ENCODE measurements at places on chromosomes 16 and 17.
A peak's percentile ranks its signal among the peaks of the same experiment; 100 is the strongest.

- DNase-seq = no peak
These were observed 11.6 kb upstream of the CSNK1D start for GRCh38 chr17:82285141-82285540.

GRCh38 chr17:1322480-1322879 lies 43.0 kb downstream of the TRARG1 start:
- DNase-seq = no peak

GRCh38 chr16:84475643-84476240 lies 28.7 kb downstream of the MEAK7 start:
- DNase-seq = no peak

GRCh38 chr16:54847207-54847606 lies 83.5 kb upstream of the IRX5 start:
- DNase-seq = no peak

- no peak for DNase-seq
These were observed 210.0 kb downstream of the C16orf95 start for GRCh38 chr16:87107201-87107600.

GRCh38 chr16:35690413-35690812 lies 2231.0 kb downstream of the TP53TG3F start:
- DNase-seq = no peak

GRCh38 chr17:48550502-48551213 lies 5.7 kb upstream of the HOXB2 start:
- DNase-seq = no peak

GRCh38 chr17:36682773-36683172 lies 81.4 kb downstream of the MRM1 start:
- no peak for DNase-seq

GRCh38 chr17:21113049-21113690 lies 13.6 kb upstream of the DHRS7B start:
- DNase-seq = no peak

- no peak for DNase-seq
These were observed 57.2 kb upstream of the ALOX12 start for GRCh38 chr17:6938637-6939036.

- no peak for DNase-seq
These were observed 12.1 kb downstream of the CYB561 start for GRCh38 chr17:63433746-63434591.

DNA sequence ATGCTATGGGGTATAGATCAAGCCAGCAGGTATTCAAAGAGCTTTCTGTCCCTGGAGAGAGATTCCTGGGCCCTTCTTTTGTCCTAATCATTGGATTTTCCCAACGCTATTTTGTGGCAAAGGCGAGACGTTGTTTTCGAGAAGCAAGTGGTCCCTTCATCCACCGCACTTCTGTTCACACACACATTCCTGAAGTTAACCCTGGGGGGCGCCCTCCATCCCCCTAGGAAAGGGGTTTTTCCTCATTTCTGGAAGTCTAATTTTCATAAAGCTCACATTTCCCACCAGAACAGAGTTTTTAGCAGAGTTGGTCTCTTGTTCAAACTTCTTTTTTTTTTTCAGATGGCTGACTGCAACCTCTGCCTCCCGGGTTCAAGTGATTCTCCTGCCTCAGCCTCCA lies 11.9 kb downstream of the SCGB1C2 start:
- DNase-seq = no peak

- peak; percentile 66 for DNase-seq
These were observed at the start of gene CCDC40 for GRCh38 chr17:80035937-80036714. Gene CCDC40 (plus strand): TSS chr17:80036642. CDS start chr17:80036663, 21 bp downstream.

- no peak for DNase-seq
These were observed 13.3 kb downstream of the WFIKKN2 start for GRCh38 chr17:50848711-50849110.

DNA sequence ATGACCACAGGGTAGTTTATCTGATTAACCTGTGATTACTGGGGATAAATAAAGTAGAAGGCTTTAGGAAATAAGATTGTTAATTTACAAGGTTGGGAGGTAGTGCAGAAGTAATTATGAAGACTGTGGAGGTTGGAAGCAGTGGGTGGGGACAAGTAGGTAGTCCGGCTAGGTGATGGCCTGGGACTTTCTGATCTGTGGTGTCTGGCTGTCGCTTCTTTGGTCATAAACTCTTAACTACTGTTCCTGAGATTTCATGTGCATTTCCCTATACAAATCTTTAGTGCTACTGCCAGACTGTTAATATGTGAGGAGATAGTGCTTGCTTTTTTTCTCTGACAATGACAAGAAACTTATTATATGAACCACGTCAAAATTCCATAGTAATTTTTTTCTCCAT lies 19.5 kb upstream of the HNF1B start:
- no peak for DNase-seq

GRCh38 chr16:87028481-87029320 lies 288.5 kb downstream of the C16orf95 start:
- DNase-seq = no peak

DNA sequence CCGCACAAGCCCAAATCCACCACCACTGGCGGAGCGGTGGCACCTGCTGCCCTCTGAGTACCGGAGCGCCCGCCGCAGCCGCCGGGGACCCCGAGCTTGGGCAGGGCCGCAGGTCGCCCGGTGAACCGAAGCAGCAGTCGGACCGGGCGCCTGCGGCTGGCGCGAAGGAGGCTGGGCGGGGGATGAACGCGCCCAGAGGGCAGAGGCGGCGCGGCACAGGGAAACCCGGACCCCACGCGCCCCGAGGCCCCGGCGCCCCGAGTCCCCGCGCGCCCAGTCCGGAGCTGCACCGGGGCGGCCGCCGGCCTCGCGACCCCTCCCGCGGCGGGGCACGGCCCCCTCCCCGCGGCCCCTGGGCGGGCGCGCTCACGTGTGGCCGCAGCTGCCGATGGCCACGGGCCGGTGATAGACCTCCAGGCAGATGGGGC lies 393 bp downstream of the RNF166 start:
- no peak for DNase-seq

DNA sequence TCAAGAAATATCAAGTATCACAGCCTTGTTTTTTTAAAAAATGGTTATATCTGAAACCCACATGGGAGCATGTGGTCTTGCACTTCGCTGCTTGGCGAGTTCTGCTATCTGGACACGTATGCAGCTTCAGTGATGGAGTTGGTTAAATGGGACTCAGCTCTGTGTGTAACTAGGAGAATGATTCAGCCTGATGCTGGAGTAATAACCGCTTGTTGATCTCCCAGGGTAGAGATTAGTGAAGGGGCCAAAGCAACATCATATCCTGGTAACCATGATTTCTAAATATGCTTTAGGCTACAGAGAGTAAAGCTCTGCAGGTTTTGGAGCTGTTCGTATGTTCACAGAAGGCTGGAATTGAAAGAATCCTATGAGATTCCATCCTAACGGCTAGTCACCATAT lies 63.2 kb downstream of the IQCK start:
- DNase-seq = no peak

DNA sequence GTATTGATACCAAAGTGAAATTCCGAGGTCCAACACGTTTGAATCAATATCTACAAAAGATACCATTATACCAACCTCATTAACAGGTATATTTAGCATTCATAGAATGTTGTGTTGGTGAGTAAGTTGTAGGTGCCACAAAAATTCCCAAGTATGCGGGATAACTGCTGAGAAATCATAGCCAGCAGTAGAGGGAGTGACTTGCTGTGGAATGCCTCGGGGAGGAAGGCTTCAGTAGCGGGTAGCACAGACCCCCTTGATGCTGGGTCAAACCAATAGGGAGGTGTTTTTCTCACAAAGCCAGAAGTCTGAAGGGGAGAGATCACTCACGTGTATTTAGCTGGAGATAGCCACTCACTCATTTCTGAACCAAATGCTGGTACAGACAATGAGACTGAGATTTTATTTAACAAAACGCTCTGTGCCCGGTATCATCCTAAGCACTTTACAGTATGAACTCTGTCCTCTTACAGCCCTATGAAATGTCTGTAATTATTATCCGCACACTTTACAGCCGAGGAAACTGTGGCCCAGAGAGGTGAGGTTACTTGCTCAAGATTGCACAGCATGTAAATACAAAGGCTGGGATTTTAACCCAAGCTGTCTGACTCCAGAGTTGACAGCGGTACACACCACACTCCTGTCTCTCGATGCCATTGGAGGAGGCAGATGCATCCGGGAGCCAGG lies 23.1 kb downstream of the HSBP1 start:
- DNase-seq = no peak

DNA sequence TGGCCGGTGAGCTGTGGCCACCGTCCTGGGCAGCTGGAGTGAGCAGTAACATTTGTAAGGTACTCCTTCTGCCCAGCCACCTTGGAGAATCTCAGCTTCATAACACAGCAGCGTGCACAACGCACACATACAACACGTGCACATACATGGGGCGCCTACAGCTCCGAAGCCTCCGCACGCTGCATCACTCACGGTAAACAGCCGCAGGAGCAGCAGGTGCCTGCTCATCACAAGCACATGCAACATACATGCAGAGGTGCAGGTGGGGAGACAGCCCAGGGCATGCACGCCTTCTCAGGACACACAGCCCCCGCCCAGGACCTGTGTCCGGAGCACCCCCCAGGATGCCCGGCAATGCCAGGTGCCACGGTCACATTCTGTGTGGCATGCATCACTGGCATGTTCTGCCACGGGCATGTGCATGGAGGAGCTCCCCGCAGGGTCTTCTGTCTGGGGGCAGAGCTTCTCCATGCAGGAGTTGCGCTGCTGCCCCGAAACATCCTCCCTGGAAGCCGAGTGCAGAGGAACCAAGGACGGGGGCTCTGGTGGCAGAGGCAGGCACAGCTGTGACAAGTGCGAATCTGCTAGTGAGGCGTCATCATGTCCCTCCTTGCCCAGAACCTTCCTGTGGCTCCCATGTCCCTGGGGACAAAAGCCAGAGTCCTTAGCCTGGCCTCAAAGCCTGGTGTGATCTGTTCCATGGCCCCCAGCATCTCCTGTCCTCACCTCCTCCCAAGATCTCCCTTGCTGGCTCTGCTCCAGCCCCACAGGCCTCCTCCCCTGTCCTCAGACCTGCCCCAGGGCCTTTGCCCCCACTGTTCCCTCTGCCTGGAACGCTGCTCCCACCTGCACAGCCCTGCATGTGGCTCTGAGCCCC lies 184.0 kb upstream of the GSE1 start:
- no peak for DNase-seq

DNA sequence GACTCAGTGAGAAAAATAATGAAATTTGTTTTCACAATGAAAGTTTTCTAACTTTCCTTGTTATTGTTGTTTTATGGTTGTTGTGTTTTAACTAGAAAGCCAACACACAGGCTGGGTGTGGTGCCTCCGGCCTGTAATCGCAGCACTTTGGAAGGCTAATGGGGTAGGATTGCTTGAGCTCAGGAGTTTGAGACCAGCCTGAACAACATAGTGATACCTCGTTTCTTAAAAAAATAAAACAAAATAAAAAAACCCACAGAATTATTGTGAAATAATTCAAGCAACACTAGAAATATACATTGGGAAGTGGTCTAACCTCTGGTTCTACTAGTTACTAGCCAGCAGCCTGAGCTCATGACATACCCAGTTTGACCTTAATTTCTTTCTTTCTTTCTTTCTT lies 630 bp downstream of the MILR1 start:
- DNase-seq = no peak

- peak; percentile 88 for DNase-seq
These were observed 10.9 kb downstream of the NHERF1 start for GRCh38 chr17:74759243-74759801.

DNA sequence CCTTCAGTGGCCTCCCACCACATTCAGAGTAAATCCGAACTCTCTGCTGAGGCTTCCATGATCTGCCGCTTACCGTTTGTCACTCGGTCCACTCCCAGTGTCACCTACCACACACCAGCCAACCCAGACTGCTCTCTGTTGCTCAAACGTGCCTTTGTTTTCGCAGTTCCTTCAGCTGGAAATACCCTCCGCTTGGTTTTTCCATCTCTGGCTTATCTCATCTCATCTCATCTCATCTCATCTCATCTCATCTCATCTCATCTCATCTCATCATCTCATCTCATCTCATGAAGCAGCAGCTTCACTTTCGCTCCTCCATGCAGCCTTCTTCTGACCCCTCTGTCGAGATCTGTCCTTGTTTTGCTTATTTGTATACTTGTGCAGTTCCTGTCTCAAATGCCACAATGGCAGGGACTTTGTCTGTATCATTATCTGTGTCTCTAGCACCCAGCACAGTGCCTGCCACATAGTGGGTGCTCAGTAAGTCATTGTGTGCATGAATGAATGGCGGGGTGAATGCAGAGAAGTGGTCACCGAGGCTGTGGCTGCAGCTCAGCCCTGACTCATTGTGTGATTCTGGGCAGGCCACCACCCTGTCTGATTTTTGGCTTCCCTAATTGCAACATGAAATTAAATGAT lies 3.8 kb upstream of the SNX20 start:
- DNase-seq = no peak

- no peak for DNase-seq
These were observed 655 bp downstream of the HIRIP3 start for GRCh38 chr16:29994600-29995323.

DNA sequence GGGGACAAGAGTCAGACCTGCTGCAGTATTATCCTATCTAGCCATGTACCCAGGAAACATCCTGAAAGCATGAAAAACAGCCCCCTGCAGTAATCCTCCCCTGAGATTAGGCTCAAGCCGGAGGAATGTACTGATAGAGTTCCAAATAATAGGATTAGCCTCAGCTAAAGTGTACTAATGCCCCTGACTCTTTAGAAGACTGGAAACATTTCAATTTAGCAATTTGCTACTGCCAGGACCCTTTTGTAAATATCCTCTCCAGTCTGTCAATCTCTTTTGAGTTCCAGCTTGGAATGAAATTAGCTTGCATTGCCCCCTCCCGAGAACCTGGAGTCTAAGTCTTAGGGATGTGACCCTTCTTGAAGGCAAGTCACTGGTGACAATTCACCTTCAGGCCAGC lies 110.8 kb upstream of the DNAH9 start:
- no peak for DNase-seq

- DNase-seq = no peak
These were observed 1.7 kb upstream of the MPO start for GRCh38 chr17:58282442-58282841.

DNA sequence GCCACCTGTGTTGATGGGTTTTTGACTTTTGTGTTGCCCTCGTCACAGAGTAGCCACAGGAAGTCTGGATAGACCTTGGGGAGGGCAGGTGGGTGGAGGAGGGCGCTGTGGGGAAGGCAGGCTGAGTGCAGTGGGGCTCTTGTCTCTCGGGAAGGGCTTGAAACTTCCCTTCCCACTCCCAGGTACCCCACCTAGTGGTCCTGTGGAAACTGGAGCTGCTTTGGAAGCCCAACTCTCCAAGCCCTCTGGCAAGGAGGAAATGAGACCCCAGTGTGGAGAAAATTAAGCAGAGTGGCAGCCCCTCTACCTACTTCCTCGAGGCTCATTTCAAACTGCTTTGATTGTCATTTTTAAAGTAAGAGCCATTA lies 9.2 kb downstream of the CA5A start:
- no peak for DNase-seq

- DNase-seq = no peak
These were observed 154.1 kb downstream of the STX8 start for GRCh38 chr17:9421525-9421924.

DNA sequence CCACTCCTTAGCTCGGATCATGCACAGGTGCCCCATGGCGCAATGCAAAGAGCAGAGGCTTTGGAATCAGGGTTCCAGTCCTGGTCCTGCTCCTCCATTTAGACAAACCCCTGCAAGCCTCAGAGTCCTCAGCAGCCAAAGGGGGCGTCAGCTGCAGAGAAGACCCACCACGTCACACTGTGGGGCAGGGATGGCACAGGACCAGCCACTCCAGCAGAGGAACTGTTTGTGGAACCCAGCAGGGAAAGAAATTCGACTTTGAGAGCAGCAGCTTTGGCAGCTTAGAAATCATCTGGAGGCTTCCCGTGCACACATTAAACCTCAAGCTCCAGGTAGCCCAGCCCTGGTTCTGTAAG lies 25.2 kb downstream of the C17orf100 start:
- DNase-seq = no peak

All from GM19239 (cell line).